ENCODE measurements at places on chromosomes 3 and 15.

- no peak for DNase-seq
Observed at GRCh38 chr3:194382892-194383223, 13.3 kb upstream of the LRRC15 start.

DNA sequence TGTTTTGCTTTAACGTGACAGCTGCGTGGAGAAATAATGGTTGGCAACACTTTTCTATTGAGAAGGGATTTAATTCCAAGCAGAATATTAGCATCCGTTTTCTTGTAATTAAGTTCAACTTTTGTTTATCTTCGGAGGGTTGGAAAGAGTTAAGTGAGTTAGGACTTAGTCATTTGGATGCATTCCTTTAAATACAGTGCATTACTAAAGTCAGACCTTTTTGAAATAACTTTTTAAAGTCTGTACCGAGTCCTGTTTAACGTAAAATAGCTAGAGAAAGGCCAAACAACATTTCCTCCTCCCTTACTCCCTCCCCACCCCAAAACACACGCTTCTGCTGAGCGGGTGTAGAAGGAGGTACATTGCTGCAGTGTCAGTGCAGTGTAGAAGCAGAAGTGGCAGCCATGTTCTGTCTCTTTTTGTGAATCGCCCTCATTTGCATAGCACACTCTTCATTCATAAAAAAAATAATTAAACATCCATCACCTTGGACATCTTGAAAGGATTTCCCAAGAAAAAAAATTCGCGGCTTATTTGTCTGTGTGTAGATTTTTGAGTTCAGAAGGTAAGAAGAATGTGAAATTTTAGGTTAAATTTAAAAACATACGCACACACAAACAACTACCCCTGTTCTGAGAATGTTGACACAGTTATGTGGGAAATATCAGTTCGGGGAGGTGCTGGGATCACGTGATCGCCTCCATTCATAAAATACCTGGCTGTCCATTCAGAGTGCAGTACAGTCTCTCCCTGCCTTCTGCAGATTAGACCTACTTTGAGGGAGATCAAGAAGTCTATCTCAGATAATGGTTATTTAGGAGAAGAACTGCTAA lies 1.6 kb downstream of the SPRED1 start:
- peak; percentile 4 for DNase-seq

GRCh38 chr3:39513791-39514369 lies 46.4 kb downstream of the MOBP start:
- DNase-seq = no peak

DNA sequence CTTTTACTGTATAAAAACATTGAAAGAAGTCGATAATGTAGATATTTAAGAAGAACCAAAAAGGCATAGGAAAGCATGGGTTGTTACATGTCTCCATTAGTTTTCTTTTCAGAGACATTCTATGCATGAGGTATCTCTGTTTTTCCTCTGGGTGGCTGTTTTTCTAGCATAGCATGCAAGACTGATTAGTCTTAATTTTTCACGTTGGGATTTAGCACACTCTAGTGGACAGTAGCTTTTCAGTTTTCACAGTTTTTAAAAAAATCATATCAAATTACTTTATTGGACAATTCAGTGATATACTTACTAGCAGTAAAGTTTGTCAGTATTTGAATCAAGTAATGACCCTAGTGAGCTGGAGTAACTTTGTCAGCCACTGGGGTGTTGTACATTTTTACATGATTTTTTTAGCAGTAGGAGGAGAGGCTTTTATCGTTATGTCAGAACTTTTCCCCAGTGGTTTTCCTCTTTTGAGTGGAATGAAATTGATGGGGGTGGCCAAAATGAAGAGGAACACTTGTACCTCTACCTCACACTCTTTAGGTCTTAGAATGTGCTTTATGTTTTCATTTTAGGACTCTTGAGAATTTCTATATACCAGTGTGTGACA lies 57.2 kb downstream of the SEC22A start:
- DNase-seq = no peak

GRCh38 chr3:49024449-49024848 lies 2.5 kb downstream of the NDUFAF3 start:
- DNase-seq = no peak

DNA sequence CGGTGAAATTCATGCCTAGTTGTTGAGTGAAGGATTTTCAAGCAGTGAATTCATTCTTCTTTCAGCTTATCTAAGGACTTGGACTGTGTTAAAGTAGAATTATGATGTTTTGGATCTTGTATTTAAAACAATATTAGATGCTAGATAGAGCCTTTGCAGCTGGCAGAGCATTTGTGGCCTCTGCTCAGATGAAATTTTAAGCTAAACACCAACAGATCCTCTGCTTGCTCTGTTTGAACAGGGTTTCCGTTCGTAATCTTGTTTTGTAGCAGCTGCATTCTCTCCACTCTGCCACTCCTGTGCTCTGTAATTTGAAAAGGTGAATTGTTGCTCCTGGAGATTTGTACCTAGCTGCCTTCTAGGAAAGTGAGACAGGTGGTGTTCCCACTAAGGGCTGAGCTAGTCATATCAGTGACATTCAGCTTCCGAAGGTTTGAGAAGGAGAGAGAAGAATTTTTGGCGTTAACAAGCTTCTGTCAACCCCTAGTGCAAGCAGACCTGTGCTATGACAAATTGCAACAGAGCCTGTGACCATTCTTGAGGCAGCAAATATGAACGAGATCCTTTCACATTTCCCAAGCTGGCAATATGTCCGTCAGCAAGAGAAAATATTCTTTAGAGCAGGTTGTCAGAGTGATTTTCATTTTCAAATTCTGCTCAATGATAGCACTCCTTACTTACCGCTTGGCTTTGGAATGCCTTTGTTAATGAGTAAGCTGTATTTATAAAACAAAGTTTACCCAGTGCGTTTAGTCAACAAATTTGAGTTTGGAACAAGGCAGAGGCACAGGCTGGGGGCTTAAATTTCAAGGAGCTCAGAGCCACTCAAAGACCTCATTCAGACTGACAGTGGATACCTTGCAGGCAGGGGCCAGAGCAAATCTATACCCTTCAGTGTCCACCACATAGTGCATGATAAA lies 5.3 kb downstream of the CHST2 start:
- DNase-seq = no peak

DNA sequence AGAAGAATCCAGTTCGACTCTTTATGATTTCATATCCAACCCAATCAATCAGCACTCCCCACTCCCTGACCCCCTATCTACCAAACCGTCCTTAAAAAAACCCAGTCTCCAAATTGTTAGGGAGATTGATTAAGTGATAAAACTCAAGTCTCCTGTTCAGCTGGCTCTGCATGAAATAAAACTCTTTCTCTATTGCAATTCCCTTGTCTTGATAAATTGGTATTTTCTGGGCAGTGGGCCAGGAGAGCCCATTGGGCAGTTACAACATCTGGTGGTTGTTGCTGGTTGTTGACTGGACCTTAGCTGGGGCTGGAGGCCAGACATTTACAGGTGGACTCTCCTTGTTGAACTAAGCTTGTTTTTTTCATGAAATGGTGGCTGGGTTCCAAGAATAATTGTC lies 642.3 kb downstream of the ROBO2 start:
- no peak for DNase-seq

DNA sequence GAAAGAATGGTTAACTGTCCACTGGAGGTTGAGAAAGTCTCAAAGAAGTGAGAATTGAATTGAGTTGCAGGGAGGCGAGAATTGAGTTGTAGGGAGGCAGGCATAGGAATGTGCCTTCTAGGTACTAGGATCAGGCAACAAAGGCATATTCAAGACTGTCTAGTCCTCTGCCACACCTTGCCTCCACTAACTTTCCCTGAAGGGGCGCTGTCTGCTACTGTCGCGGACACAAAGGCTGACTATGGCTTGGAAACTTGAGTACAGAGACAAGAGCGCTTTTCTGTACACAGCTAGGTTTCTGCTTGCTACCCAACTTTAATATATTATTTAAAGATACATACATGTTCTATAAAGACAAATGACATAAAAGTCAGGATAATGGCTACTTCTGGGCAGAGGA lies 10.4 kb upstream of the FBXL22 start:
- DNase-seq = no peak

GRCh38 chr15:90192961-90193786 lies 8.0 kb upstream of the SEMA4B start:
- DNase-seq = no peak

DNA sequence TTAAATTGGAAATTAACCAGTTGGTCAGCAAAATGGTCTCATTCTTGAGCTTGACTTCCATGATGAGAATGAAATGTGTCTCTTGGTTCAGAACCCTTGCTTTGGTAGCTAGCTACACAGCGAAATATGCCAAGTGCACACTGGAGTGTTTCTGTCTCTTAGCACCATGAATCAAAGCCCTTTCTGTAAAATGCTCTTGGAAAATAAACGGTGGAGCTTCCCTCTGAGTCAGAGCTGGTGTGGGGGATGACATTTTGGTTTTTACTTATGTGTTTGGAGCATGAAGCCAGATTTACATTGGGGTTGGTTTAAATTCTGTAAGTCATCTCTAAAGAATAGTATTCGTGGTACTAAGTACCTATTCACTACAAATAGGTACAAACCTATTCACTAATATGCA lies 85.1 kb upstream of the NANOGP8 start:
- no peak for DNase-seq

All from activated CD4-positive, alpha-beta T cell treated with anti-CD3 and anti-CD28 coated beads, Interleukin-2, amount 50 U/mL, for 24 hours (primary cell).